T-cell (primary cell): ENCODE measurements at places on chromosomes 2 and 18.

DNA sequence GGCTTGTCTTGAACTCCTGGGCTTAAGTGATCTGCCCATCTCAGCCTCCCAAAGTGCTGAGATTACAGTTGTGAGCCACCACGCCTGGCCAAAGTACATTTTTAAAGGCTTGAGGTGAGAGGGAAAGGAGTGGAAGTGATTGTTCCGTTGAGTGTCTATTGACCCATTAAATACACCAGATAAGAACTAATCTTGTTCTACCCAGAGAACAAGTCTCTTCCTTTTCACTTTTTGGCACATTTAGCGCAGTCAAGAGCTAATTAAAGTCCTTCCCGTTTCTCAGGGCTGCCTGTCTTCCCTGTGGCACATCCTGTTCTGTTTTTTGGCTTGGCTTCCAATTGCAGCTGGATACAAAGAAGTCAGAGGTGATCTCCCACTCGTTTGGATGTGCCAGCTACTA is 172.3 kb downstream of the ALPK2 start:
- no peaks in the 10 kb centered on the region for H3K4me1 ChIP-seq
- peaks cover 8% of the 10 kb centered on the region for H3K27me3 ChIP-seq
- no peak for DNase-seq
- H3K36me3 ChIP-seq = no peaks in the 10 kb centered on the region
- H3K4me3 ChIP-seq = no peak overlapping the region

GRCh38 chr18:35732636-35733035 is 151.1 kb downstream of the GALNT1 start:
- H3K4me1 ChIP-seq = no peaks in the 10 kb centered on the region
- H3K4me3 ChIP-seq = no peak overlapping the region

- H3K4me1 ChIP-seq = peaks cover 11% of the 10 kb centered on the region
- H3K4me3 ChIP-seq = no peak overlapping the region
These were observed 11.1 kb downstream of the TET3 start for GRCh38 chr2:73995810-73996209.

GRCh38 chr2:23418461-23418911 is 33.5 kb downstream of the KLHL29 start:
- H3K4me3 ChIP-seq = no peak overlapping the region
- H3K27me3 ChIP-seq = peaks cover 19% of the 10 kb centered on the region
- H3K27ac ChIP-seq = no peak overlapping the region
- DNase-seq = no peak
- H3K4me1 ChIP-seq = no peaks in the 10 kb centered on the region

- H3K27ac ChIP-seq = no peak overlapping the region
- H3K27me3 ChIP-seq = no peaks in the 10 kb centered on the region
- H3K4me3 ChIP-seq = no peak overlapping the region
- H3K36me3 ChIP-seq = peaks cover 5% of the 10 kb centered on the region
These were observed 10.7 kb downstream of the MRPL44 start for GRCh38 chr2:223967981-223968380.

GRCh38 chr18:77654302-77654701 is 404.7 kb downstream of the GALR1 start:
- no peaks in the 10 kb centered on the region for H3K4me1 ChIP-seq
- no peaks in the 10 kb centered on the region for H3K36me3 ChIP-seq

DNA sequence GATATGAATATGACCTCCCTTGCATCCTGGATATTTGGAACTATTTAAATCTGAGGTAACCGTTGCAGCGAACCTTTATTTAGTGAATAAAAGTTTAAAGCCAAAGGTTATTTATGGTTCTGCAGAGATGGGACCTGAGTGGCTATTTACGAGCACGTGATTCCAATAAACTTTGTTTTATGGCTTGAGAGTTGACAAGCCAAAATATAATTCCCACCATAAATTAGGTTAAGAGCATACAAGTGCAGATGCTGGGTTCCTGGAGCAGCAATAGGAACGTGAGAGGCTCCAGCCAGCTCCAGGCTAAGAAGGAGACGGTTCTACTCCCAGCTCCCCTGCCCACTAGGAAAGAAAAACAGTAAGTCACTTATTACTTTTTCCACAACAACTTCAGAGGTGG is 5.2 kb upstream of the HOXD4 start:
- peaks cover 4% of the 10 kb centered on the region for H3K4me1 ChIP-seq
- H3K36me3 ChIP-seq = no peaks in the 10 kb centered on the region
- no peak overlapping the region for H3K27ac ChIP-seq
- peaks cover 19% of the 10 kb centered on the region for H3K27me3 ChIP-seq

DNA sequence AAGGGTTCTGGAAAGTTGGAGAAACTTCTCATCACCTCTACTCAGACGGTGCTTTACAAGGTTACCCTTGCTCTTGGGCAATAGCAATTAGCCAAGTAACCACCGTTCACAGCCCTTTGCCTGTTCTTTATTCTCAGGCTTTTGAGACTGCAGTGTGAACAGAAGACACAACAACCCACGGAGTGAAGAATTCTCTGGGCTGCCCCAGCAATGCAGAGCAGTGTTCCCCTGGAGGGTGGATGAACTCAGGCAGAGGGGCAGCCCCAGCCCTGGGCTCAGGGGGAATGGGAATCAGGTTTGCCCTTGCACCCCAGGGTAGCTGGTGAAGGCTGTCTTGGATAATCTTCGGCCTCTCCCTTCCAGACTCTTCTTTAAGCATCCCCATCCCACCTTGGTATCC is 69.1 kb downstream of the MCFD2 start:
- H3K36me3 ChIP-seq = no peaks in the 10 kb centered on the region
- H3K4me3 ChIP-seq = no peak overlapping the region
- H3K27ac ChIP-seq = no peak overlapping the region
- H3K27me3 ChIP-seq = peaks cover 27% of the 10 kb centered on the region
- no peaks in the 10 kb centered on the region for H3K4me1 ChIP-seq

- H3K27me3 ChIP-seq = no peaks in the 10 kb centered on the region
- H3K4me1 ChIP-seq = no peaks in the 10 kb centered on the region
- no peak overlapping the region for H3K27ac ChIP-seq
- no peaks in the 10 kb centered on the region for H3K36me3 ChIP-seq
- no peak for DNase-seq
These were observed 64.3 kb upstream of the MSTN start for GRCh38 chr2:190126798-190127197.

GRCh38 chr2:33391529-33392255 is 84.8 kb upstream of the RASGRP3 start:
- no peaks in the 10 kb centered on the region for H3K4me1 ChIP-seq
- no peak overlapping the region for H3K27ac ChIP-seq
- no peak overlapping the region for H3K4me3 ChIP-seq
- no peaks in the 10 kb centered on the region for H3K27me3 ChIP-seq

GRCh38 chr2:238952261-238952919 is 104.5 kb downstream of the TWIST2 start:
- H3K4me1 ChIP-seq = peaks cover 10% of the 10 kb centered on the region
- no peak overlapping the region for H3K4me3 ChIP-seq
- no peak for DNase-seq
- no peak overlapping the region for H3K27ac ChIP-seq

DNA sequence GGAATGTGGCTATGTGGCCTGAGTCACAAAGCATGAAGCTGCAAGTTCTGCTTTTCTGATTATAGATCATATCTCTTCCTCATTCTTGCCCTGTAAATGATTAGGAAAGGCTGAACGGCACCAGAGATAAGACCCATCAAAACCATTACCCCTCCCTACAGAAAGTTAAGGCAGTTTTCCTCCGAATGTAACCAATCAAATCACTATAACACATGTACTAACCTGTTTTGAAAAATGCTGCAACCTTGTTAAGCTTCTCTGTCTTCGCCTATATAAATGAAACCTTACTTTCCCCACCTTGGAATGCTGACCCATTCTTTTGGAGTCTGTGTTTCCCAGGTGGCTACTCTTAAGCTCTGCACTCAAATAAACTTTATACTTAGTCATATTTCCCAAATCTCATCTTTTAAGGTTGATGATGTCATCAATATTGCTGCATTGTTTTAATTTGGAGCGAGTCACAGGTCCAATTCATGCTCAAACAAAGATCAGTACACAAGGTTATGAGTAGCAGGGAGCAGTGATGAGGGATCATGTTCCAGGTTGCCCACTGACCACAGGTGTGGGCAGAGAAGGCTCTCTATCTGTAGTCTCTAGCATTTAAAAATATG is 662.3 kb downstream of the IRS1 start:
- H3K4me3 ChIP-seq = no peak overlapping the region
- no peaks in the 10 kb centered on the region for H3K4me1 ChIP-seq
- no peaks in the 10 kb centered on the region for H3K27me3 ChIP-seq
- H3K27ac ChIP-seq = no peak overlapping the region
- no peaks in the 10 kb centered on the region for H3K36me3 ChIP-seq

DNA sequence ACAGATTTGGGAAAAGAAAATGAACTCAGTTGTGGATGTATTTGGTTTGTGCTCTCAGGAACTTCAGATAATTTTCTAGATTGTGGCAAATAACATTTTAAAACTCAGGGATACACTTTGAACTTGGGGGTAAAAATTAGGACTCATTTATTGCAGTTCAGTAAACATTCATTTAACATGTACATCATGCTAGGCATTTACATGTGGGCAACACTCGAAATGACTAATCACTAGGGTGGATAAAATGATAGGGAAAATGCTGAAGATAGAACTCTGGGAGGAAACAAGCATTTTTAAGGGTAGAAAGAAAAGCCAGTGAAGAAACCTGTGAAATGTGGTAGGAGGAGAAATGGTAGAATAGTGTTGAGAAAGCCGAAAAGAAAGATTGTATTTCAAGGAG is 7.8 kb downstream of the FAM117B start:
- no peak for DNase-seq
- H3K27ac ChIP-seq = peak overlapping the region; percentile 77
- H3K27me3 ChIP-seq = no peaks in the 10 kb centered on the region
- peak overlapping the region; percentile 25 for H3K4me3 ChIP-seq
- H3K36me3 ChIP-seq = no peaks in the 10 kb centered on the region
- peaks cover 76% of the 10 kb centered on the region for H3K4me1 ChIP-seq

DNA sequence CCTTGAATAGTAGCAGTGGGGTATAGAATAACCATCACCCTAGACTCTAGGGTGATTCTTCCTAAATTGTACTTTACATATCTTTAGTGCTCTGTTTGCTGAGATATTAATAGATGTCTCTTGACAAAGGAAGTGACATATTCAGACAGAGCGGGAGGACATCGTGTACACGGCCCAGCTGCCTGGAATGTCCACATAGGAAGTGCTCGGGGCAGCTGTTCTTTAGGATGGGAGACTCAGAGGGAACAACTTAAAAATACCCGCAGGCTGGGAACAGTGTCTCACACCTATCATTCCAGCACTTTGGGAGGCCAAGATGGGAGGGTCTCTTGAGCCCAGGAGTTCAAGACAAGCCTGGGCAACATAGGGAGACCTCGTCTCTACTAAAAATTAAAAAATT is 206.1 kb downstream of the FAM210A start:
- H3K36me3 ChIP-seq = peaks cover 1% of the 10 kb centered on the region
- peaks cover 4% of the 10 kb centered on the region for H3K4me1 ChIP-seq
- DNase-seq = no peak
- H3K27me3 ChIP-seq = no peaks in the 10 kb centered on the region
- no peak overlapping the region for H3K27ac ChIP-seq

DNA sequence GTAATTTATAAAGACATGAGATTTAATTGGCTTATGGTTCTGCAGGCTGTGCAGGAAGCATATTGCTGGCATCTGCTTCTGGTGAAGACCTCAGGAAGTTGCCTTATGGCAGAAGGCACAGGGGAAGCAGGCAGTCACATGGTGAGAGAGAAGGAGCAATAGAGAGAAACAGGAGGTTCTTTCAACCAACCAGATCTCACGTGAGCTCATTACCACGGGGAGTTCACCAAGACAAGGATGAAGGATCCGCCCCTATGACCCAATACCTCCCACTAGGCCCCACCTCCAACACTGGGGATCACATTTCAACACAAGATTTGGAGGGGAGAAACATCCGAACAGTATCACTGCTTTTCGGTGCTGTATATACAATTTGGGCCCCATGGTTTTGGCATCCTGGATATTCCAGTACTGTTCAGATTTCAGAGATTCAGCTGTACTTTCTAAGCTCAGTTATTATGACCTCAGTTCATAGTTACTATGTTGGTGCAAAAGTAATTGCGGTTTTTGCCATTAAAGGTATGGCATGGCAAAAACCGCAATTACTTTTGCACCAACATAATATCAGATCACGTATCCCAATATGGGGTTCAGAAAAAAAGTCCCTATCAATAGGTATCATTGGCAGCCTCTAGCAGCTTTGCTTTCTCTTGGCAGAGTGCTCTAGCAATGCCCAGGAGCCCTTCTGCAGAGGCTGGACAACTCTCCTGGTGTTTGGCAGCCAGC is 189.6 kb upstream of the SIX3 start:
- H3K27me3 ChIP-seq = no peaks in the 10 kb centered on the region
- H3K4me1 ChIP-seq = peaks cover 8% of the 10 kb centered on the region
- H3K36me3 ChIP-seq = peaks cover 5% of the 10 kb centered on the region
- DNase-seq = no peak

DNA sequence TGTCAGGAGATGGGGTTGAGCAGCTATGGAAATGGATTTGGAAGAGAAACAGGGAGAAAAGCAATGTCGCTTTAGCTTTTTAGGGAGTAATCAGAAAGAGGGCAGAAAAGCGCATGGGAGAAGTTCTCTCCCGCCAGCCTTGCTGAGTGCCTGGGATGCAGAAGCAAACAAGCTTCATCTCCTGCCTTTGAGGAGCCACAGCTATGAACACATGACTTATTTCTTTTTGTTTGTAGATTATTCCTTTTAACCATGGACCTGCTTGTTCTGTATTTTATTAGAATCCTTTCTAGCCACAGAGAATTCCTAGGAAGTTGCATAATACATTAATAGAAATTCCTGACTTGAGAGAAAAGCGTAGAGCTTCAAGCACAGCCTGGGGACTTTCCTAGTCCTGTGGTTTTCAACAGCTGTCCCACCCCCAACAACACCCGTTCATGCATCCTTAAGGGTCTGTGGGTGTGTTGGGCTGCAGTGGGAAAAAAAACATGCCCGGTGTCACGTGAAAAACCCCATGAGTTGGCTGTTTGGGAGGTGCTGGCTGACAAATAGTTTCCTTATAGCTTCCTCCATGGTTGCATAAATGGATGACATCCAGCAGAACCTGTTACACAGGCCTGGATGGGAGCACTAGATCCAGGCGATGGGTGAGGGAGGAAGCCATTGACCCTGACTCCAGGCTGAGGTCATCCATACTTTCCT is 14.9 kb downstream of the SLC9A4 start:
- DNase-seq = no peak
- no peak overlapping the region for H3K4me3 ChIP-seq
- no peaks in the 10 kb centered on the region for H3K4me1 ChIP-seq
- no peaks in the 10 kb centered on the region for H3K36me3 ChIP-seq
- no peak overlapping the region for H3K27ac ChIP-seq
- no peaks in the 10 kb centered on the region for H3K27me3 ChIP-seq

DNA sequence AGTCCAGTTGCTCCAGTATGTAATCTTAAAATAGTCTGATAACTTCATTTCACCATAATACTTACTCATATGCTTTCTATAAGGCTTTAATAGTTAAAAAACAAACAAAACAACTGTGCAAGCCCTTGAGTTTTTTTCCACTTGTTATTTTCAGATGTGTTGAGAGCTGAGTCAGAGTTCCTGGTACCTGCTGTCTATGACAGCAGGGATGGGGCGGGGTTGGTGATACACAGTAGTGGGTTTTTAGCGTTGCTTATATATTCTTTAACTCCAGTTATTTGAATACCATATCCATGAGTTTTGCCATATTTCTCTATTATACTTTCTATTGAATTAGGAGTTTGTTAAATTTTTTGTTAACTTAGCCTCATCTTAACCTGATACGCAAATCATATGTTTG is 5.0 kb downstream of the NAPG start:
- no peak for DNase-seq
- peaks cover 11% of the 10 kb centered on the region for H3K36me3 ChIP-seq
- no peak overlapping the region for H3K27ac ChIP-seq
- no peaks in the 10 kb centered on the region for H3K27me3 ChIP-seq
- H3K4me1 ChIP-seq = peaks cover 7% of the 10 kb centered on the region
- H3K4me3 ChIP-seq = no peak overlapping the region
